ENCODE measurements at places on chromosomes 5 and 9. TPM values are rescaled to one million over a fixed set of nuclear protein-coding genes. Genes with fewer than 3 reads are reported as not detected.

The OXCT1 gene
- total RNA-seq = 2.7 TPM

The F2R gene
- total RNA-seq = 52.0 TPM

The ADAMTSL2 gene
- total RNA-seq = not detected

The CDC23 gene
- 23.7 TPM for total RNA-seq

The LHX3 gene
- 0.09 TPM for total RNA-seq

The HRH2 gene
- 0.82 TPM for total RNA-seq

The TEK gene
- total RNA-seq = 0.06 TPM

The LPCAT1 gene
- 163 TPM for total RNA-seq

The CAVIN4 gene
- total RNA-seq = 0.42 TPM

The ESM1 gene
- total RNA-seq = not detected

The PLGRKT gene
- 23.2 TPM for total RNA-seq

The CRHBP gene
- total RNA-seq = 0.25 TPM

The TMEM232 gene
- not detected for total RNA-seq

The RMI1 gene
- total RNA-seq = 9.4 TPM

The SHOC1 gene
- not detected for total RNA-seq
